ENCODE measurements at places on chromosomes 1 and 21.

- no peak for DNase-seq
Measured at GRCh38 chr1:241447031-241447644, 72.4 kb downstream of the FH start.

DNA sequence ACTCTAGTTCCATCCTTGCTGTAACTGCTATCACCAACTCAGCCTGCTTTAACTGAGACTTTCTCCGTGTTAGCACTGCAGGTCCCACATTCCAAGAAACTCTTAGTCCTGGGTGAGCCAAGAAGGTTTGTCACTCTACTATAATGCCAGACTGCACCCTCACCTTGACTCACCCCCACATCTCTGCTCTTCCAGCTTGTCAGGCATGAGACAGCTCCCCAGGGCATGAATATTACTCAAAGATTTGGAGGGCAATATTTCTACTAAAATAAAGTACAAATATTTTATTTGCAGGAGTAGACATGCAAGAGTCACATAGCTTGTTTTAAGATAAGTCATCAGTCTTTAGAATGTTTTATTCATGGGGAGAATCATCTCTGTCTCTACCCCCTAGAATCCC lies 110.2 kb downstream of the MATN1 start:
- DNase-seq = no peak

- no peak for DNase-seq
Measured at GRCh38 chr1:31244326-31244725, 4.6 kb upstream of the NKAIN1 start.

DNA sequence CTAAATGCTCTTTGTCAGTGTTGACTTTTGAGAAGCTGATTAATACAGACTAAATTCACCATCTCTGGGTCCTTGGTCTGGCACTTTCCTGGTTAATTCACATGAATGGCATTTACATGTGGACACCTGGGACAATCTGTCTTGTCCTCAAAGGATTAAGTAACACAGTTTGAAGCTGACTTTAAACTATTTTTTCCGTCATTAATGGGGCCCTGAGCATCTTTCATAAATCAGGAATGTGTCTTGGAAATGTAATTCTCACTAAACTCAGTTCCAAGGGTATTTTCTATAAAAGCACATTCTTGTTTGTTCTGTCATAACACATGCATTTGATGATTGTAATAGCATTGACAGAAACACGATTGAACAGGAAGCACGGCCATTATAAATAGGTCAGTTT lies 26.7 kb upstream of the NBL1 start:
- no peak for DNase-seq

DNA sequence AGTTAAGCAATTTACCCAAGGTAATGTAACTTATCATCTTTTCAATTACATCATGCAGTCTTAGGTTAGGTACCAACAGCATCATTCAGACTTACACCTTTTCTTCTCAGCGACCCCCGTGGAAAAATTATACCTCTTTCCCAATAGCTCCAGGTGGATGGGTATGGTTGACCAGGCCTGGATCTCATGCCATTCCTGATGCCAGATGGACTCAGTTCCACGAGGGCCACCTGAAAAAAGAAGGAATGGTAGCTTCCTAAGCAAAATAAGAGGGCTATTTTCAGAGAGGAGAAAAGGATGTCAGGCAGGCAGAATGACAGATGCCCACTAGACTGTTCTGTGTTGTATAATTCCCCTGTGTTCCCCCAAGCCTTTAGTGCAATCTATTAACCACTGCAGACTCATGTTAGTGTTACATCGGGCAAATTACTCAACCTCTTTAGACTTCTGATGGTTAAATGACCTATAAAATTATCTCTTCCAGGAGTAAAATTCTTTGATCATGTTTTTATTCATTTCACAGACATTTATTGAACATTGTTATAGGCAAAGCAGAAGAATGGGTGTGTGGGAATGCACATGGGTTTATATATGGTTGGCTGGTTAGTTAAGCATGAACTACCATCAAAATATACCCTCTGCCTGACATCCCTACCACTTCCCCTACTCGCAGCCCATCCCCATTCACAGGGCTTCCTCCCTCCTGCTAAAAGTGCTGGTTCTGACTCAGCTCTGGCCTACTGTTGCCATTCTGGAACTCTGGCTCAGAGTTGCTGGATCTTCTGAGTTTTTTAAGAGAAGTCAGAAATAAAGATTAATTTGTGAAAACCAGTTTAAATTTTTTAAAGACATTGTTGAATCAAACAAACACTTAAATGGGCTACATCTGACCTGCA lies 10.6 kb upstream of the MYSM1 start:
- no peak for DNase-seq

- DNase-seq = no peak
Measured at GRCh38 chr1:11484321-11484655, 5.3 kb downstream of the DISP3 start.

DNA sequence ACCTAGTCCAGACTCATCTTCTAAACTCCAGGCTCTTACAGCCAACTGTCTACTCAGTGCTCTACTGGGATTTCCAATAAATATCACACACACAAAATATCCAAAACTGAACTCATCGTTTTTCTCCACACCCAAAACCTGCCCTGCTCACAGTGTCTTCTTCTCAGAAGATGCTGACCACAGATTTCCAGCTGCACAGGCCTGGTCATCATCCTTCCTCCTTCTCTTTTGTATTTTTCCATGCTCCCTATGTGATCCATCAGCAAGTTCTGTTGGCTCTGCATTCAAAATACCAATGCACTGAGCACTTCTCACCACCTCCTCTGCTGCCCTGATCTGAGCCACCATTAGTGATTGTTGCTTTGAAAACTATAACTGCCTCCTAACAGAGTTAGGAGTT lies 159.5 kb upstream of the KAZN start:
- DNase-seq = no peak

- no peak for DNase-seq
Measured at GRCh38 chr21:21096956-21097355, 98.7 kb downstream of the NCAM2 start.

GRCh38 chr1:58409336-58409735 lies 137.2 kb downstream of the OMA1 start:
- DNase-seq = no peak

GRCh38 chr1:1687846-1688245 lies 4.7 kb downstream of the SLC35E2B start:
- DNase-seq = no peak

- DNase-seq = no peak
Measured at GRCh38 chr21:16069178-16070112, 339.7 kb downstream of the USP25 start.

DNA sequence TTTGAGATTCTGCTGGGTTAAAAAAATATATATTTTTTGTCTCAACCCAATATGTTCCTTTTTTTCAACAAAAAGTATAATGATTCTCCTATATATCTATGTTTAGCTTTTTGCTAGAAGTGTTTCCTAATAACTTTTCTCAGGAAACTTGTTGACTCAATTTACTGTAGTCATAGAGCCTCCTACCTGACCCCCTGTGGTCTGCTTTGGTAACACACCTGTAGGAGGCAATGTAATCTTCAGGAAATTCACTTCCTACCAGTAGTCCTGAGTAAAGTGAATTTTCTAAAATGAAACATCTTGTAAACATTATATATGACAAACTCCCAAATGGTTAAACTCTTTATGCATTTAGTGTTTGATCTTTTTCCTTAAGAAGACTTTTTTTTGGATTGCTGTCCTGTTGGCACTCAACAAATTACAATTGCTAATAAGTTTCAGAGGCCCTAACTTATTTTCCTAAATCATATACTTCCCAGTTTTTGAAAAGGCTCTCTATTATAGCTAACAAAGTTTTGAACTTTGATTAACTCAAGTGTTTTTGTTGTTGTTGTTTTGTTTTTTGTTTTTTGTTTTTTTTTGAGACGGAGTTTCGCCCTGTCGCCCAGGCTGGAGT lies 118.3 kb downstream of the OLFML2B start:
- DNase-seq = no peak

DNA sequence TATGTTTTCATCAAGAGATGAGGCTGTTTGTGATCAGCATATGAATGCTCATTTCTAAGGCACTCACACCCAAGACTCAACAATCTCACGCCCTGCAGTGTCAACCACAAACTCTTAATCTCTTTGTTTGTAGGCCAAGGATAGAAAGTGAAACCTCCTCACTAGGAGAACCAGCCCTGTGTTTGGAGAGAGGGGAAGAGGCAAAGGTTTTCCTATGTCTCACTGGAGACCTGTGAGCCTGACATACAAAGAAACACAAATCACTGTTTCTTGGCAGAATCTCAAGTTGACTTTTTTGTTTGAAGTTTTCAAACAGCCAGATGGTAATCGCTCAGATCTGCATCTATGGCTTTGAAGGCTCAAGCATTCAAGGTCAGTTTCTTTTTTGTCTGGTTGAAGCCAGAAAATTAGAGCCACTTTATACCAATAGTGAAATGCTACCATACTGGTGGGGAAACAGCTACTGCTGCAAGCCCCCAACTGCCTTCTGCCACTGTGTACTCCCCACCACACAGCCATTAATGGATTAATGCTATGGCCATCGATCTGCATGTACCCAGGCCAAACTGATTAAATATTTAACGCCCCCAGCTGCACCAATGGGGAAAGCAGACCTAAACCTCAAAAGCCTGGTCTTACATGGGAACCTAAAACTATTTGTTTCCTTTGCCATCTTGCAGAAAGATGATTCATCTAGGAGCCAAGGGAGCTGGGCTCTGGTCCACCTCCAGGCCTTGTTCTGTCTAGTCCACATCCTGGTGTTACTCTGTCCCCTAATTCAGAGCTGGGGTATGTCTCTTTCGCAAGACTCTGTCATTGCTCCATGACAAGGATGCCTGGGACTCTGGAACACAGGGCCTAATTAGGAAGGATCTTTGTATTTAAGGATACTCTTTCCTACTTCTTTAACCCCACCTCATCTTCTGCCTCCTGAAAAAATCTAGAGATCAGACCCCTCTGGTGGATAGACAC lies 16.3 kb downstream of the PDZK1 start:
- no peak for DNase-seq

GRCh38 chr1:63523738-63524137 lies 413 bp downstream of the EFCAB7 start:
- no peak for DNase-seq

GRCh38 chr1:1092894-1093609 lies 18.9 kb upstream of the RNF223 start:
- DNase-seq = no peak

- DNase-seq = no peak
Measured at GRCh38 chr1:63255153-63255552, 67.2 kb upstream of the FOXD3 start.

DNA sequence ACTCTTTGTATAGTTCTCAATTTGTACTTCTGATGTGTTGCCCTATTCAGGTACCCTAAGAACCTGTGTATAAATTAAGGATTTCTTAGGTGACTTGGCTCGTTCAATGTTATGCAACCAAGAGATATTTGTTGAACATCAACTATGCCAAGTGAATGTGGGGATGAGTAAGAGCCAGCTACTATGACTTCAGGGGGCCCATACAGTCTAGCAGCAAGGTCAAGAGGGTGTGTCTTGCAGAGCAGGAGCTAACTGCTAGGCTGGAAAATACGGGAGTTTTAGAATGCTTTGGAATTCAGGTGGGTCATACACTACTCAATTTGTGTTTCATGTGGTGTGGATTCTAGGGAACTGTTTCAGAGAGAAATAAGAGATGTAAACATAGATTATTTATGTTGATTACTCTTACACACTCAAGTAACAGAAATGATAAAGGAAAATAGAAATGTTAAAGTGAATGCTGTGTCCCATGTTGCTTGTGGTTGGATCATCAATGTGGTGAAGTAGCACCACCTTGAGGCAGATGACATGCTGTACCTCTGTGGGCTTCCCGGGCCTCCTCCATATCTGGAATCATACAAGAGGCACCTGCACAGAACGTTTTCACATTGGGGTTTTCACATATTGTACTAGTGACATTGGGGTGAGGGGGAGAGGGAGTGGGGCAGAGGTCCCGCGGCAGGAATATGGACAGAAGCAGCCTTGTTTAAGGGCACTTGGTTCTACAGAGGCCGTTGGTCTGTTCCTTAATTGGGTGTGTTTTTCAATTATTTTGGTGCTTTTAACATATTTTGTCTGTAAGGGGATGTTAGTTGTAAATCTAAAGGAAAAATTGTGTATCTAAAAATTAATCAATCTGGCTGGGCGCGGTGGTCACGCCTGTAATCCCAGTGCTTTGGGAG lies 12.4 kb downstream of the ARPC5 start:
- DNase-seq = no peak

DNA sequence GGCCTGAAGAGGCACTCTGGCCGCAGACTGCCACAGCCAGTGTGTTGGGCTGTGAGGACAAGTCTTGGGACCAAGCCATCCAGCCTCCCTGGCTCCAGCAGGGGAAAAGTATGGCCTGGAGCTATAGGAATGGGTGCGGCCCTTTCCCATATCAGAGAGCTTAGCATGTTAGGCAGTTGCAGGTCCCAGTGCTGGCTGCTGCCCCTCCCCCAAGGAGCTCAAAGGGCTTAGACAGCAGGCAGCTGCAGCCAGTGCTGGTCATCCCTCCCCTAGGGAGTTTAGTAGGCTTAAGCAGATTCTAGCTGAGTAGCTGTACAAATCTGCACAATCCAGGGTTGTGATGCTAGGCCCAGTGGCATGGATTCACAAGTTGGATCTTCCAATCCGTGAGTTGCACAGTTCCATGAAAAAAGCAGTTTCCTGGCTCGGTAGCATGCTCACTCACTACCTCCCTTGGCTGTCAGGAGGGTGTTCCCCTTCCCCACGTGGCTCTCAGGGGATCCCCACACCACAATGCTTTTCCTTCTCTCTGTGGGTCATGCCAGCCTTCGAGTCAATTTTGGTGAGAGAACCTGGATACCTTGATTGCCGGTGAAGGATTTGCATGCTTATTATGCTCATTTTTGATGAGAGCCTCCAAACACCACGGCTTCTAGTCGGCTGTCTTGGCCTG lies 1490.8 kb downstream of the BRINP3 start:
- no peak for DNase-seq

- peak; percentile 75 for DNase-seq
Measured at GRCh38 chr1:31548907-31549808, 27.2 kb upstream of the TINAGL1 start.

GRCh38 chr1:46508757-46509156 lies 19.1 kb downstream of the DMBX1 start:
- DNase-seq = no peak

- DNase-seq = no peak
Measured at GRCh38 chr1:76827066-76827465, 40.2 kb upstream of the ST6GALNAC5 start.

- DNase-seq = no peak
Measured at GRCh38 chr21:18524097-18524880, 120.7 kb upstream of the TMPRSS15 start.

- DNase-seq = peak; percentile 6
Measured at GRCh38 chr1:41666981-41667631, 182.6 kb upstream of the EDN2 start.

DNA sequence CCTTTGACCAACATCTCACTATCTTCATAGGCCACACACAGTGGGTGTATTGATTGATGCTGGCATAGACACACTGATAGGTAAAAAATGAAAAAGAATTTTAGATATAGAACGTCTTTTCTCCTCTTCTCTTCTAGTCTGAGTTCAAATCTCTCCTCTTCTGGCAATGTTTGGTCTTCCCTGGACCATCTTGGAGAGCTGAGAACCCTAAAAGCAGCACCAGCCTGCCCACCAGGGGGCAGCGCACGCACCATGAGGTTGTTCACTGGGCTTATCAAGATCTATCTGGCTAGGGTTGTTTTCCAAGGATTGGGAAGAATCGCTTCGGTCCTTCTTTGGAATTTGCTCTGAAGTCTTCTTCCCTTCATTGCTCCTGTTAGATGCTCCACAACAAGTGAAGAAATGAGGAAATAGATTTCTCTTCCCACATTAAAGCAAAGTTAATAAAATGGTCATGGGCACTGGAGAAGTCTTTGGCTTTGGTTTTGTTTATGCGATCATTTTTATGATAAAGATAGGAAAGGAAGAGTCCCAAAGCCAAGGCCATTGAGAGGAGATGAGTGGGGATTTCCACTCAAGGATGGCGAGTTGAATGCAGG lies 104.0 kb upstream of the OLIG2 start:
- no peak for DNase-seq

All from activated naive CD4-positive, alpha-beta T cell (primary cell).